ENCODE measurements at places on chromosomes 7 and 10.

DNA sequence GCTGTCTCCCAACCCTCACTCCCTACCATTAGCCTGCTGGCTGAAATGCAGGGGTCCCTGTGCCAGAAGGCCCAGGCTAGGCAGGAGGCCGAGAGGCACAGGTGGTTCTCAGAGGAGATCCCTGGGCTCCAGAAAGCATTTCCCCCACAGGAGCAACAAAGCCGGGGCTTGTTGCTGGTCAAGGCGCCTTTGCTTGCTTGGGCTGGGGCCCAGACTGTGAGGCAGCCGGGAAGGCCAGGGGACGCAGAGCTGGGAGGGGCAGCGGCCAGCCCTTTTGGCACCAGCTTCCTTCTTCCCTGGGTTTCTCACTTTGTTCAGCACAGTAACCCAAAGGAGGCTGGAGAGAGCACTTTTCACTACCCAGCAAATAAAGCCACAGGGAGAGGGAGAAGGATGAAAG lies 48.6 kb downstream of the FBXW4 start:
- no peak for DNase-seq

GRCh38 chr7:69825113-69825972 lies 227.1 kb downstream of the AUTS2 start:
- no peak for DNase-seq

DNA sequence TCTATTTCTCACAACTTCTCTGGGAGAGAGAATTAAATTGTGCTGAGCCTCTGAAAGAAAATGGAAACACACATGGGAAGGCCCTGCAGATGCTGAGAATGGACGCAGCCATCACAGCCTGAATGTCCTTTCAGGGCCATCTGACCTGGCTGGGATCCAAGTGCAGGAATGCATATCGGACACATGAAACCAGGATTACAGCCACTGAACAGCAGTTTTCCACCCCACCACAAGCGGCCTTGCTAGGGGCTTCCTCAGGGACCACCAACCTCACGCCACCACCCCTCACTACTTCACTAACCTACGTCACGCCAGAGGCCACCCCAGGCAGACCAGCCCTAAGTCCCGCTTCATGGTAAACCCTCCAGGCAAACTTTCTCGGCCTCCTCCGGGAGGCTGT lies 103.3 kb downstream of the DIP2C start:
- DNase-seq, result no peak

- DNase-seq, result no peak
Measured at GRCh38 chr10:24642921-24643678, 80.6 kb downstream of the ARHGAP21 start.

GRCh38 chr7:139972029-139972428 lies 90.7 kb downstream of the PARP12 start:
- no peak for DNase-seq

All from activated T-cell treated with anti-CD3 and anti-CD28 coated beads, Interleukin-2, amount 50 U/mL, for 48 hours (primary cell).